ENCODE measurements at places on chromosomes 2 and 18.

DNA sequence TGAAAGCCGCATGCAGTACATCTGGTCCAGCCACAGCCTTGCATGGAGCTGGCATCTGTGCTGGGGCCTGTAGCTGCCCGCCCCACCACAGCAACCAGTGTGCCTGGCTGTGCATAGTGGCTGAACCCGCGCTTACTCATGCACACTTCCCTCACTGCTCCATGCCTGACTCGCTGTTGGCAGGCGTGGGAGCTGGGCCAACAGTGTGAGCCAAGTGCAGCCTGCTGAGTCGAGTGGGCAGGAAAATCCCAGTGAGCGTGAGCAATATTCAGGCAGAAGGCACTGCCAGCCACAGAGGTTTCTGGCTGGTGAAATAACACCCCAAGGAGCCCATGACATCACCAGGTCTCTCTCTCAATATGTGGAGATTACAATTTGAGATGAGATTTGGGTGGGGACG, 1674.1 kb upstream of the TMEFF2 start:
- peak; percentile 19 for DNase-seq

- no peak for DNase-seq
Measured at GRCh38 chr18:74163019-74163660, 14.8 kb downstream of the TIMM21 start.

GRCh38 chr2:181781078-181781786, 100.9 kb upstream of the NEUROD1 start:
- no peak for DNase-seq

DNA sequence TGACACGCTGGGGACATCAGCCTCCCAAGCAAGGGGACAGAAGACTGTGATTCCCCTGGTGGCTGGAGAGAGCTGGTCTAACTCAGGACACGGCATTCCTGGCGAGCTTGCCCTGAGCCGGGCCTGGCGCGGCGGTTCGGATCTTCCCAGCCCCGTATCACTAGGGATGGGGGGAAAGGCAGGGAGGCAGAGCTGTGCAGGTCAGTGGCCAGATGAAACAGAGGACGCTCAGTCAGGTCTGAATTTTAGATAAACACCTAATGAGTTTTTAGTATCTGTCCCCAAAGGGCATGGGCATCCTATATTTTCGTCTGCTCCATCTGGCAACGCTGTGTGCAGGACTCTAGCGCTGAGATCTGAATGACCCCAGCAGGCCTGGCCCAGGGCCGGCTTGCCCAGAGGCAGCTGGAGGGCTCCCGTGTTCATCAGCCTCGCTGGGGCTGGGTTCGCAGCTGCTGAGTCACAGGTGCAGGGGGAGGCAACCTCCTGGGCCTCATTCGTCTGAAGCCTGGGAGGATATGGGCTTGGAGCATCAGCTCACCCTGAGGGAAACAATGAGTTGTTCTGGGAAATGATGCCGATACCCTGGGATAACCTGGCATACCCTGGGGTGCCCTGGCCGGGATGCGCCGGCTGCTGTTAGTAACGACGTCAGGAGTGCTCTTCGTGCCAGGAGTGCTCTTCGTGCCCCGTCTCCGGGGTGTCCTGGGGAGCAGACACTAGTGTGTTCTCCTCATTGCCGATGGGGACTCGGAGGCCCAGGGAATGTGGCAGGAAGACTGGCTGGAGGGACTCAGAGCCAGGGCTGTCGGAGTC, 48.1 kb upstream of the HPCAL1 start:
- DNase-seq, result peak; percentile 42

- DNase-seq, result no peak
Measured at GRCh38 chr2:188601927-188602326, 310.3 kb downstream of the GULP1 start.

GRCh38 chr2:227632827-227633226, 15.5 kb downstream of the SCYGR4 start:
- no peak for DNase-seq

GRCh38 chr18:63831080-63831788, 56.0 kb downstream of the SERPINB7 start:
- DNase-seq, result peak; percentile 88

GRCh38 chr2:42971947-42972736, 179.8 kb upstream of the HAAO start:
- no peak for DNase-seq

DNA sequence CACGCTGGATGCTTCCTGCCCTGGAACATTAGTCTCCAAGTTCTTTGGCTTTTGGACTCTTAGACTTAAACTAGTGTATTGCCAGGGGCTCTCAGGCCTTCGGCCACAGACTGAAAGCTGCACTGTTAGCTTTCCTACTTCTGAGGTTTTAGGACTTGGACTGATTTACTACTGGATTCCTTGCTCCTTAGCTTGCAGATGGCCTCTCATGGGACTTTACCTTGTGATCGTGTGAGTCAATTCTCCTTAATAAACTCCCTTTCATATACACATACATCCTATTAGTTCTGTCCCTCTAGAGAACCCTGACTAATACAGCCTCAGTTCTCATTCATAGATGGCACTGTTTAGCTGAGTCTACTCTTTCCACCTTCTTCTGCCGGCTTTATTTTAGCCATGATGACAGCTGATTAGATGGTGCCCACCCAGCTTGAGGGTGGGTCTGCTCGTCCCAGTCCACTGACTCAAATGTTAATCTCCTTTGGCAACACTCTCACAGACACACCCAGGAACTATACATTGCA, 389.1 kb downstream of the NYAP2 start:
- DNase-seq, result peak; percentile 8

DNA sequence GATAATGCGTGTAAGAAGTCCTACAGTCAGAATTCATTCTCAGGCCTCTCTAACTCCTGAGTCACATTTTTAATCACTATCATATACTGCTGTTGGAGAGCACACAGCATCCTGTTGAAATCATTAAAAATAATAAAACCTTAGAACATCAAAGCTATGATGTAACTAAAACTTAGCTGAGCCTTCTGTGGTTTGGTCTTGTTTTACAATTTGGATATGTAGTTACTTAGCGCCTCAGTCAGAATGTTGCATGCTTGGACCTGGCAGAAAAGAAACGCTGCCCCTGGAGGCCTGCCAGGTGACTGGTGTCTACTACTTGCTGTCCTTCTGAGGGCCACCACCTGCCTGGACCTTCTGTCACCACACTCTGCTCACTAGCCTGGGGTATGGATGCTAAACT, 261.1 kb upstream of the RASGRP3 start:
- DNase-seq, result peak; percentile 93

- DNase-seq, result no peak
Measured at GRCh38 chr2:189188115-189188805, 8.7 kb upstream of the COL5A2 start.

GRCh38 chr2:209662021-209662420, 109.6 kb upstream of the UNC80 start:
- no peak for DNase-seq

DNA sequence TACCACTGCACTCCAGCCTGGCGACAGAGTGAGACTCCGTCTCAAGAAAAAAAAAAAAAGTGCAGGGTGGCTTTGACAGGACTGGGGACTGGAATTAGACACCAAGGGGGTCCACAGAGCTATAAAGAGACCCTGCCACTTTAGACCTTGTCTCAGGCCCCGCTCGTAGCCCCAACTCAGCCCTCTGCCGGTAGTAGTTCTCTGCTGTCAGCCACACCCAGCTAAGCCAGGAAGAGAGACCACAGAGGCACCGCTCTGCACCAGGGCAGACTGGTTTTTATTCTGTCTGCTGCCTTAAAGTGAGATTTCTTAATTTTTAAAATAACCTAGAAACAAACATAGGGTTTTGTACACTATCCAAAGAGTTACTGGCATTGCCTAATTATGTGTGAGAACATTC, 66.0 kb downstream of the STEAP3 start:
- no peak for DNase-seq

DNA sequence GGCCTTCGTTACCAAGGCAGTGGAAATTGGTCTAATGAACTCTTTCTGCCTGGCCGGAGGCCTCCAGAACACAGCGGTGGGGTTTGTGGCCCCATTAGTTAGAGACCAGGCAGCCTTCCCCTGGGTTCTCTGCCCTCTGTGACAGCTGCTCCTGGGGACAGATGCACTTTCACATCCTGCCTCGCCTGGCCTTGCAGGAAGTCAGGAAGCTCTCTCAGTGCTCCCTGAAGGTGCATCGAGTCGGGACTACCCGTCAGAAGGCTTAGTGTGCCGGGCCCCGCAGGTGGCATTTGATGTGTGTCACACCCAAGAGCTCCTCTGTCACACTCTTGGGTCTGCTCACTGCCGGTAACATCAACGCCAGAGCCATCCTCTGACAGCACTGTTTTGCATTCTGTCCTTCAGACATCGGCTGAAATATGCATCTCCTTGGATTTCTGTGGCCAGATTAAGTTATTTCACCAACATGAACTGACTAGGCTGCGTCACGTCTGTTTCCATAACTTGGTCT, 158.3 kb downstream of the LDLRAD4 start:
- no peak for DNase-seq

DNA sequence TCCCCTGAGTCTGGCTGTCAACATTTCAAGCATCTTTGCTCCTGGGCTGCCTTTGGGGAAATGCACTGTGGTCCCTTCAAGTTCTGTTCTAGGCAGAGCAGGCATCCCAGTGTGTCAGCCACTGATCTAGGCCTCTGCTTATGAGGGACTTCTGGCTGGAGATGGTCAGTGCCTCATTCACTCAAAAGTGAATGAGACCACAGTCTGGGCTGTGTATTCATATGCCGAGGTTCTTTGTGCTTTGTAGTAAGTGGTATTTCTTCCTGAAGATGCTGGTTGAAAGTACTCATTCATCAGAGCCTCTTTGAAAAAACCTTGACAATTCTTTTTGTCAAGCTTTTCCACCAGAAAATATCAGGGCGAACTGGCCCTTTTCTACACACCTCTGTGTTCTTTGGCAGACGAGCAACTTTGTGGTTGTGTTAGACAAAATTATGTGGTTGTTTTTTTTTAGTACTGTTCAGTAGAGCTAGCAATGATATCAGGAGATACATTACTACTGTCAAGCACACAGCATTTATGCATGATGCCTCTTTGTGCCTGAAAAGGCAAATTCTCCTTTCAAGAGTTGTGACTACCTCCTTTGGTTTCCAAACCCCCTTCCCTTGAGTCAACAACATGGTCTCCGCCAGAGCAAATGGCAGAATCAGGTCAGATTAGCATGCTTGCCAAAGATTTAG, 510.9 kb upstream of the NRP2 start:
- DNase-seq, result no peak

DNA sequence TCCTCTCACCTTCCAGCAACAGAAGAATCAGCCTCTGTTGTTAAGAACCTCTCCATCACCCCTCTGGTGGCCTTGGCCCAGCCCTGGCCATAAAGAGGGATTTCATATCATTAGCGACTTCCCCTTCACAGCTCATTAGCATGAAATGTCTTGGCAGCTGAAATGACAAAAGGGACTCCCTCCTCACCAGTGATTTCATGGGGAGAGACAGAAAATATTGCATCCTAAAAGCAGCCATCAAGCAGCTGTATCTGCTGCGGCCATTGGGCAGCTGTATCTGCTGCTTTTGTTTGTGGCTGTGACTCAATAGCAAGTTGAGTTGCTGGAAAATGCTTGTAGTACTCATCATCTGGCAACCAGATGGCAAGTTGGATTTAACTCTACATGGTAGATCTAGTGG, 105.9 kb upstream of the RMDN2 start:
- peak; percentile 98 for DNase-seq

DNA sequence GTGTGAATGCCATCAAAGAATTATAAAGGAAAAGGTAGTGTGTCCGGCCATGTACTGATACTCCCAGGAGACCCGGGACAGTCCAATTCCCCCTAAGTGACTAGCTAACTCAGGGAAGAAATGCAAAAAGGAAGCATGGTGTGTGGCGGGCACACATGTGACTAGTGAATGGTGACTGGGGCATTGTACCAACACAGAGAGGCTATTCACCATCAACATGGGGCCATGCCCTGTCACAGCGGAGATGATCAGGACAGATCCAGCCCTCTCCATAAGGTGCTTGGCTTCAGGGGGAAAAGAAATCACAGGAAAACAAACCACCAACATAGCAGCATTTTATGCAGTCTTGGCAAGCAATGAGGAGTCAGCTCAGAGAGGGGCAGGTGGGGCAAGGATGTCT, 34.3 kb downstream of the FAM168B start:
- no peak for DNase-seq

DNA sequence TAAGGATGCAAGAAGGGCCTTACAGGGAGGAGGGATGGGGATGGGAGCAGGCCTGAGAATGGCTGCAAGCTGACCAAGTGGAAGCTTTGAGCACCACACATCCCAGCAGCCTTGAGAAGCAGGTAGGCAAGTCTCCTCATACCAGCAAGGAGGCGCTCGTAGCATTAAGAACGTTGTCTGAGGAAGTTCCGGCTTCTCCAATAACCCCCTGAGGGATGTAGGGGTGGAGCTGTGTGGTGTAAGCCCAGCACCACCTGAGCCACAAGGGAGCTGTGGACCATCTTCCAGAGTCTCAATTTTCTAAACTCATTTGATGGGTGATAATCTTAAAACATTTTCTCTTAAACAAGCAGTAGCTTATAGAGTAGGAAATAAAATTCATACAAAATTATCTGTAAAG, 50.6 kb downstream of the ST3GAL5 start:
- no peak for DNase-seq

DNA sequence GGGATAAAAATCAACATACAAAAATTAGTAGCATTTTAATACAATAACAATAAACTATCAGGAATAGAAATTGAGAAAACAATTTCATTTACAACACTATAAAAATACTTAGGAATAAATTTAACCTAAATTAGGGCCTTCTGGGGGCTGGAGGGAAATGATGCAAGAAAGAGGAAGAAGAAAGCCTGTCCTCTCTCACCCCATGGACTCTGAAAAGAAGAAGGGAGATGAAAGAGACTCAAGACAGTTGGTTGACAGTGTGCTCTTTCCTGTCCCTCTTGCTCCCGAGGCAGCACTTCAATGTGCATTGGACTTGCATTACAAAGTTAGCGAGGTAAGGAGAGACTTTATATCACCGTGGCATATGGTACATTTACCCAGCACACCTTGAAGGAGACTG, 88.5 kb downstream of the VAPA start:
- no peak for DNase-seq

GRCh38 chr2:237171396-237171795, 85.7 kb downstream of the COPS8 start:
- DNase-seq, result peak; percentile 93

DNA sequence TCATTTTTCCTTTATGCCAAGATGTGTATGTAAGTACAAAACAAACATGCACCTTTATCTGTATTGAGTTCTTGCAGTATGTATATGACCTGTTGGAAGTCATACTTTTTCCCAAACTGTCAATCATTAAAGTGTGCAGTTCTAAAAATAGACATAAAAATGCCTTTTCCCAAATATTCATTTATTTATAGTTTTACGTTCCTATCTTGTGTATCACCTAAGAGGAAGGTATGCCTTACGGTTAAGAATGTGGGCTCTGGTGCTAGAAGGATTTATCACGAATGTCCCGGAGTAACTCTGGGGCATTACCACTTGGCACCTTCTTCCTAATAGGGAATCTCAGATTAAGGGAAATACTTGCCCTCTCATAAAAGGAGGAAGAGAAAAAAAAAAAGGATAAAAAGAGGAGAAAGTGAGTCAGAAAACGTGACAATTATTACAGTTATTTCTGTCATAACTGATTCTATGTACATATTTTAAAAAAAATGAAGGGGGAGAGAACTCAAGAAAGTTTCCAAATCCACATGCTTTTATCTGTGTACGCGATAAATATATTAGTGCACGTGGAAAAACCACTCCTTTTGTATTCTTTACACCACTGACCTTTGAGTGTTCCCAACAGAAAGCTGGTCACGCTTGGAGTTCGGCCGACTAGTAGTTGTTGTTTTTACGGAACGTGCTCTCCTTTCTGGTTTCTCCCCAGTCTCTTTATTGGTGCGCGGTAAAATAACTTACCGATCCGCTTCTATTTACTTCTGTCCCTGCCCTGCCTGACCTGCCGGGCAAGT, 721 bp downstream of the MCEE start:
- DNase-seq, result no peak

GRCh38 chr2:47896450-47896968, 9.8 kb downstream of the FBXO11 start:
- no peak for DNase-seq

- DNase-seq, result peak; percentile 15
Measured at GRCh38 chr18:23067236-23067635, 68.0 kb upstream of the CABLES1 start.
